NCI-H2081 (cell line): ENCODE measurements at places on chromosomes 2 and 18.

- no peak for DNase-seq
Measured at GRCh38 chr18:28984731-28985130, 807.8 kb upstream of the CDH2 start.

- peak; percentile 62 for DNase-seq
Measured at GRCh38 chr2:211416373-211416772, 860.0 kb downstream of the CPS1 start.

- no peak for DNase-seq
Measured at GRCh38 chr2:186697536-186697935, 3.7 kb downstream of the FAM171B start.

- peak; percentile 88 for DNase-seq
Measured at GRCh38 chr2:68946117-68946516, 6.6 kb downstream of the GKN2 start.

DNA sequence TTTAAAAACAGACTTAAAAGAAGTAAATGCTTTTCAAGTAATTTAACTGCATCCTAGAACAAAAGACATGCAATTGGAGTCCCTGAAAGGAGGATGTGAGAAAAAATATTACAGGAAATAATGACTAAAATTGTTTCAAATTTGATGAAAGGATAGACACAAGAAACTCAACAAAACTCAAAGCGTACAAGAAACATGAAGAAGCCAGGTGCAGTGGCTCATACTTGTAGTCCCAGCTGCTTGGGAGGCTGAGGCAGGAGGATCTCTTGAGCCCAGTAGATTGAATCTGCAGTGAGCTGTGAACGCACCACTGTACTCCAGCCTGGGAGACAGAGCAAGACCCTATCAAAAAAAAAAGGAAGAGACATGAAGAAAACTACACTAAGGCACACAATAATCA lies 118.1 kb upstream of the SLC39A10 start:
- DNase-seq, result no peak

GRCh38 chr2:231933916-231934401 lies 7.8 kb upstream of the NPPC start:
- no peak for DNase-seq

GRCh38 chr18:40313030-40313642 lies 1641.9 kb upstream of the PIK3C3 start:
- no peak for DNase-seq

- DNase-seq, result no peak
Measured at GRCh38 chr2:60597346-60597745, 43.9 kb upstream of the BCL11A start.

DNA sequence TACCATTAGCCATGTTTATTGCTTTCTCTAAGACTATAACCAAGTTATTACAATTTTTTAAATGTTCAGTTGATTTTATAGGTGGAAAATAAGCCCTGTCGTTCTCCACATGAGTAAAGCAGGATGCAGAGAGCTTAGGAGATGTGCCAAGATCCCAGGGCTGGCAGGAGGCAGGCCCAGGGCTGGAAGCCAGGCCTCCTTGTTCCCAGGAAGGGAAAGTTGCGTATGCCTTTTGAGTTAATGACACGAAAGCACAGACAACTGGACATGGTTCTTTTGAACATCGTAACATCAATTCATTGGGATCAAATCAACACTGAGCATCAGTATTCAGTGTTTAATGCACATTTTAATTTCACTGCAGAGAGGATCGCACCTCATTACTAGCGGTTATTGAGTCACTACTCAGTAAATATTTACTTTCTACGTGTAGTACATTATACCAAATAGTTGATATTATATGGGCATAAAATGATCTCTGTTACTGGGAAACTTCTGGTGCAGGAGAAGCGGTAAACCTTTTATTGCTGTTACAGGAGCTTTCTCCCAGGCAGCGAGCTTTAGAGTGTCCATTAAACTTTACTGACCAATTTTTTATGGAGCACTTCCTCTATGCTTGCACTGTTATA lies 60.0 kb downstream of the RNF144A start:
- DNase-seq, result peak; percentile 75
